ENCODE measurements at places on chromosomes 1 and 21.
A peak's percentile ranks its signal among the peaks of the same experiment; 100 is the strongest.

DNA sequence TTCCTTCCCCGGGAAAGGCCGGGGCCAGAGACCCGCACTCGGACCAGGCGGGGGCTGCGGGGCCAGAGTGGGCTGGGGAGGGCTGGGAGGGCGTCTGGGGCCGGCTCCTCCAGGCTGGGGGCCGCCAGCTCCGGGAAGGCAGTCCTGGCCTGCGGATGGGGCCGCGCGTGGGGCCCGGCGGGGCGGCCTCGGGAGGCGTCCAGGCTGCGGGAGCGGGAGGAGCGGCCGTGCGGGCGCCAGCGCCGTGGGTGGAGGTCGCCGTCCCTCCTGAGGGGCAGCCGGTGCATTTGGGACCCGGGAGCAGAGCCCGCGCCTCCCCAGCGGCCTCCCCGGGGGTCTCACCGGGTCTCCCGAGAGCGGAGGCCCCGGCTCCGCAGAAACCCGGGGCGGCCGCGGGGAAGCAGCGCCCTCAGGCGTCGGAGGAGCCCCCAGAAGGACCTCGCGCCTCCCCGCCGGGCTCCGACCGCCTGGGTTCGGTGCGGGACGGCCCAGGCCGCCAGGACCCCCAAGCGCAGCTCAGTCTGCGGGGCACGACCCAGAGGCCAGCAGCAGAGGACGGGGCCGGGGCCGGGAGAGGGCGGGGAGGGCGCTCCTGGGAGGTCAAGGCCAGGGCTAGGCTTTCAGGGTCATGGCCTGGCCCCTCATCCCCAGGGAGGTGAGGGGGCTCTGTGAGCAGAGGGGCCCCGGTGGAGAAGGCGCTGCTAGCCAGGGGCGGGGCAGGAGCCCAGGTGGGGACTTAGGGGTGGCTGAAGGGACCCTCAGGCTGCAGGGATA is 7.2 kb upstream of the SLX9 start:
- peak; percentile 79 for DNase-seq

DNA sequence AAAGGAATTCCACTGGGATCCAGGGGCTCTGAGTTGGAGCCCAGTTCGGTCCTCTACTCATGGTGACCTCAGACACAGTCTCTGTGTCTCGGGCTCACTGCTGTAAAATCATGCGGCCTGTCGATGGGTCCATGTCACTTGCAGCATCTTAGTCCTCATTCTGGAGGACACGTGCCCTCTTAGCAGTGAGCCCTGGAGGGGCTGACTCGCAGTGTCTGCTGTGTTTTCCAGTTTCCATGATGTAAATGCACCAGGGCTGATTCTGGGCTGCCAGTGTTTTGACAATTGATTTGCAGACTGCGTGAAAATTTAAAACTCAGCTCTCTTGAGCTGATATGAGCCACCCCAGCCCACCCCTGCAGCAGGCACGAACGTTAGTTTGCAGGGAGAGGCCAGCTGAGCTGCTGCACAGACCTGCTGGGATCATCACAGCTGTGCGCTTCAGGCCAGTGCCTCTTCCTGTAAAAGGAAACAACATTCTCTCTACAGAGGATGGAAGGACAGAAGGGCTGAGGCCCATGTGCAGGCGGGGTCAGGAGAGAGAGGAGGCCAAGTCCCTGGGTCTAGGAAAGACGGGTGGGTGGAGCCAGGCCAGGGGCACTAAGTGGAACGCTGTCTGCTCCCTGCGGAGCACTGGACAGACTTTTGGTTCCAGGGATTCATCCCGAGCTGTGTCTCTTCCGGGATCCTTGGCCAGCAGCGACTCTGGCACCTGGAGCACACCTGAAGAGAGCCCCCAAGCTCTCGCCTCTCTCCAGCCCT is 42.6 kb downstream of the RSPH1 start:
- no peak for DNase-seq

DNA sequence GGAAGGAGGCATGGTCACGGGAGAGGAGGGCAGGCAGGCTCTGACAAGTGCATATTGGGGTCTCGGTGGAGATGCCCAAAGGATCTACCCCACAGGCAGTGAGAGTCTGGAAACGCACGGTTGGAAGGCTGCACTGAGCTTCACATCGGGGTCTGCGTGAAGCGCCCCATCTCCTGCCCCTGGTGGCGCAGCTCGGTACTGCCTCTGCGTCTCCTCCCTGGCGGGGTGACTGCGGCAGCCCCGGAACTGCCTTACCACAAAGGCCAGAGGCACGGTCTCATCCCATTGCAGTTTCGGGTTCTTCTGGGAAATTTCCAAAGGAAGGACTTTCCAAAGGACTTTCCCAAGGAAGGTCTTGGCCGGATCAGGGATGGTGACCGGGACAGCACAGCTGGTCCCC is 69.2 kb upstream of the AJAP1 start:
- peak; percentile 43 for DNase-seq

GRCh38 chr1:152111515-152111968 is 3.7 kb downstream of the TCHH start:
- peak; percentile 41 for DNase-seq

GRCh38 chr21:39638281-39638680 is 25.5 kb downstream of the B3GALT5 start:
- no peak for DNase-seq

- peak; percentile 75 for DNase-seq
These were observed 57.2 kb downstream of the AGPAT3 start for GRCh38 chr21:43921979-43922945.

DNA sequence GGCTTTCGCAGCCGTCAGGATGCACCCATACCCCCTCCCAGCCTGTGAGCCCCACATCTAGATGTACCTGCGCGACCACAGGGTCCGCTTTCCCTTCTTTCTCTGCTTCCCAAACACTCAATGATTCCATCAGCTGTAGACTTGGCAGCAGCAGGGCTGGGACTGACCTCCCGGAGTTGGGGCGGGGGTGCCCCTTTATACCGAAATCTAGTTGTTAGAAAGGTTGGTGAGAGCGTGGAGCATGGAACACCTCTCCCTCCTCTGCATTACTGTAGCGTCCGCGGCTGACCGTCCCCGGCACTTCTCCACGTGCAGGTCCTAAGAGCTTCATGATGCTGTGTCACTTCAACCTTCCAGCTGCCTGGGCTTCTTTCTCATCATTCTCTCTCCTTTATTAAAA is 21.1 kb upstream of the ACTRT2 start:
- no peak for DNase-seq

All from stimulated activated naive CD8-positive, alpha-beta T cell treated with anti-CD3 and anti-CD28 coated beads, Interleukin-15, amount 100 ng/mL, for 72 hours (primary cell).